CD14-positive monocyte (primary cell): ENCODE measurements at places on chromosomes 7 and 10.
A peak's percentile ranks its signal among the peaks of the same experiment; 100 is the strongest.

DNA sequence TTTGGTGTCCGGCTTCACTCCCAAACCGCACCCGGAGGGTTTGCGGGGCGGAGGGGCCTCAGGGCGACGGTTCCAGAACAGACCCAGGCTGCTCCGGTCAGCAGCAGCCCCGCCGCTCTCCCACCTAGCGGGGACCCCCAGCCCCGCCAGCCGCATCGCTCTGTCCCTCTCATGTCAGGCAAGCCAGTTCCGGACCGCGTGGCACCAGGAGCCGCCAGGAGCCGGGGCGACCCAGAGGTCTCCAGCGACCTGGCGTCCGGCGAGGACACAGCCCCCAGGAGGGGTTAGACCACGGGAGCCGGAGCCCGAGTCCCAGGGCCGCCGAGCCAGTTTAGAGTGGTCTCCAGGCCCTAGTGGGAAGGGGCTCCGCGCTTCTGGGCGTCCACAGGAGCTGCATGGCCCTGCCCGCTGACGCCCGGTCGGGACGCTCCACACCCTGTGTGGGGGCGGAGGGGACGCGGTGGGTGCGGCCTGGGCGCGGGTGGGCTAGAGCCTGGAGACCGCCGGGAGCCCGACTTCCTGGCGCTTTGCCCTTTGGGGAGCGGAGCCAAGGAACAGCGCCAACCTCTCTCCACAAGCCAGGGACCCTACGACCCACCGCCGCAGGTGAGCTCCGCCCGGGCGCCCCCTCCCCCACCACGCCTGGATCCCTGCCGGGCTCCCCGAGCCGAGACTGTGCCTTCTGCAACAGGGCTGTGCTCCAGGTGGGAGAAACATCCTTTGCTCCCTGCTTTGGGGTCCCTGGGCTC, 43.4 kb downstream of the ZNF117 start:
- H3K4me3 ChIP-seq, result no peak overlapping the region
- H3K4me1 ChIP-seq, result no peaks in the 10 kb centered on the region
- no peaks in the 10 kb centered on the region for H3K36me3 ChIP-seq

DNA sequence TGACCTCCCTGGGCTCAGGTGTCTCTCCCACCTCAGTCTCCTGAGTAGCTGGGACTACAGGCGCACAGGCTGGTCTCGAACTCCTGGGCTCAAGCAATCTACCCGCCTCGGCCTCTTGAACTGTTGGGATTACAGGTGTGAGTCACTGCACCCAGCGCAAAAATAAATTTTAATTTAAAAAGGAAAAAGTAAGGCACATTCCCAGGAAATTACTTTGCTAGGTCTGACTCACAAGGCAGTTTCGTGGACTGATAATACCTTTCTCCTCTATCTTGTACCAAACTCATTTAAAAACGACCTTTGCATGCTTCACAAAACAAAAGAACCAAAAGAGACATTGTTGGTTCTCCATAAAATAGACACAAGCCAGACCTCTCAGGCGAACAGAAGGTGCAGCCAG, 29.7 kb downstream of the PARP12 start:
- H3K36me3 ChIP-seq, result peaks cover 74% of the 10 kb centered on the region
- H3K4me1 ChIP-seq, result peaks cover 24% of the 10 kb centered on the region
- H3K27ac ChIP-seq, result no peak overlapping the region
- no peaks in the 10 kb centered on the region for H3K27me3 ChIP-seq
- H3K4me3 ChIP-seq, result no peak overlapping the region
- no peak for DNase-seq

DNA sequence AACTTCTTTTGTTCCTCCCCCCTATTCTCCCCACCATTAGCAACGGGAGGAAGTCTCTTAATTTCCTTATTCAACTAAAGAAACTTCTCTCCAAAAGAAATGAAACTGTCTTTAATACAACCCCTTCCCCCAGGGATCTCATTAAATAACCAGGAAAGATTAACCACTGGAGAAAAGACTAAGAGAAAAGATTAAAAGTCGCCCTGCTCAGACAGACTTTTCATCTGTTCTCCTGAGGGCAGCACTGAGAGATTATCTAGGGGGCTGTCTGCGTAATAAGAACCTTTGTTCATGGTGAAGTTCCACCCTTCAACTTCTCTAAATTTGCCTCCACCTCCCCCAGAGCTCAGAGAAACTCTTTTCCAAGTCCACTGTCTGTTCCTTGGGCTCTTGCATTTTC, 105.5 kb downstream of the HGF start:
- H3K27ac ChIP-seq, result no peak overlapping the region
- no peaks in the 10 kb centered on the region for H3K27me3 ChIP-seq
- no peak for DNase-seq
- no peak overlapping the region for H3K4me3 ChIP-seq

DNA sequence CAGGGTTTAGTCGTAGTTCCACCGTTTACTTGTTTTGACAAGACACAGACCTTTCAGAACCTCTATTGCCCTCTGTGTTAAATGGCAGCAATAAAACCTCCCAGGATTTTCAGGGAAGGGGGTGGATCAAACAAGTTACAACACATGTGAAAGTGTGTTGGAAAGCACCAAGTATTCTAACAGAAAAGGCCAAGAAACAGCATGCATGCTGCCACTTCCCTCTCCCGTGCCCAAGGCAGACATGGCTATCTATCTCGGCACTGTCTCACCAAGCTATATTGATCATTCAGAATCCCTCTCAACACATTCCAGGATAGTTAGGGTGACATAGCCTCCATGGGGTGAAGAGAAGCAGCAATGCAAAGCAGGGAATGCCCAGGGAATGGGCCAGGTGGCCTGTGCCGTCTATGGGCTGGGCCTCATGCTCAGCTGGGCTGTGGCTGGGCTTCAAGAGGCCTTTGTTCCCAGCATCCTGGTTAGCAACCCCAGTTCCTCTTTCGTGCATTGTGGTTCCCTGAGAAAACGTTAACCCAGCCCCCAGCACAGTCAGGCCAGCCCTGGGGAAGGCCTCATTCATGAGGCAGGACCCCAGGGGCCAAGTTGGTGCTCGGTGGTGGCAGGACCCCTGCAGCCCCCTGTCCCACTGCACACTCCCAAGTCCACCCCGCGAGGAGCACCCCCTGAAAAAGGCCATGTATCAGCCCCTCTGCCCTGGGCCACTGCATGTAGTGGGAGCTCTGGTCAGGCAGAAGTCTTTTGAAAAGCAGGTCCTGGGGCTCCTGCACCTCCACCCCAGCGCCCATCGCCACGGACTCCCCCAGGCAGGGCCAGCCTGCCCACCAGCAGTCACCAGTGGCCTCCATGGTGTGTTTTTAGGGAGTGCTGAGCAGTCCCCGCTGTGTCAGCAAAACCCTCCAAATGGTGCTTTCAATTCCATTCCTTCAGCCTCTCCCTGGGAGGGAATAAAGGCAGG, 25.5 kb downstream of the VSIR start:
- peaks cover 97% of the 10 kb centered on the region for H3K4me1 ChIP-seq
- peak overlapping the region; percentile 83 for H3K27ac ChIP-seq
- H3K27me3 ChIP-seq, result no peaks in the 10 kb centered on the region
- H3K36me3 ChIP-seq, result peaks cover 40% of the 10 kb centered on the region

- H3K4me3 ChIP-seq, result no peak overlapping the region
- no peaks in the 10 kb centered on the region for H3K27me3 ChIP-seq
- H3K4me1 ChIP-seq, result peaks cover 7% of the 10 kb centered on the region
- H3K36me3 ChIP-seq, result peaks cover 9% of the 10 kb centered on the region
- H3K27ac ChIP-seq, result no peak overlapping the region
- no peak for DNase-seq
These were observed 99.5 kb downstream of the SFMBT2 start for GRCh38 chr10:7311218-7311849.

DNA sequence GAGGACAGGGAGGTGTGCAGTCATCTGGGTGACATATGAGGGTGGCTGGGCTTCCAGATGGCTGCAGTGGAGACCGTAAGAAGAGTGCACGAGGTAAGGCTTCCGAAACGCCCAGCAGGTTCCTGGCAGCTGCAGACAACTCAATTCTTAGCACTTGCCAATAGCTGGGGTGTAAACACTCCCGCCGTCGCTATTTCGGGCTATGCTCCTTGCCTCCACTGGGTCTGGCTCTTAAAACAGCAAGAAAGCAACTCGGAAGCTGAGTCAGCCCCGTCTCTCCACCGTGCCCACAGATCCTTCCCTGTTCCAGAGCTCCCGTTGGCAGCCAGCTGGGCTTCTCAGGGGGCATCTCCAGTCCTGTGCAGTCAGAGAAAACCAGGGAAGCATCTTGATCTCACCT, 6.1 kb upstream of the PDGFA start:
- H3K27me3 ChIP-seq, result peaks cover 19% of the 10 kb centered on the region
- no peaks in the 10 kb centered on the region for H3K36me3 ChIP-seq
- no peak for DNase-seq
- peaks cover 6% of the 10 kb centered on the region for H3K4me1 ChIP-seq
- H3K4me3 ChIP-seq, result no peak overlapping the region
- H3K27ac ChIP-seq, result no peak overlapping the region

GRCh38 chr7:149285603-149286002, 23.6 kb downstream of the ZNF783 start:
- peaks cover 8% of the 10 kb centered on the region for H3K36me3 ChIP-seq
- peaks cover 14% of the 10 kb centered on the region for H3K4me1 ChIP-seq
- peak; percentile 6 for DNase-seq
- H3K4me3 ChIP-seq, result peak overlapping the region; percentile 41
- H3K27me3 ChIP-seq, result peaks cover 9% of the 10 kb centered on the region

GRCh38 chr7:135175931-135176330, 5.4 kb upstream of the CYREN start:
- no peaks in the 10 kb centered on the region for H3K27me3 ChIP-seq
- H3K4me3 ChIP-seq, result no peak overlapping the region
- peaks cover 10% of the 10 kb centered on the region for H3K4me1 ChIP-seq

DNA sequence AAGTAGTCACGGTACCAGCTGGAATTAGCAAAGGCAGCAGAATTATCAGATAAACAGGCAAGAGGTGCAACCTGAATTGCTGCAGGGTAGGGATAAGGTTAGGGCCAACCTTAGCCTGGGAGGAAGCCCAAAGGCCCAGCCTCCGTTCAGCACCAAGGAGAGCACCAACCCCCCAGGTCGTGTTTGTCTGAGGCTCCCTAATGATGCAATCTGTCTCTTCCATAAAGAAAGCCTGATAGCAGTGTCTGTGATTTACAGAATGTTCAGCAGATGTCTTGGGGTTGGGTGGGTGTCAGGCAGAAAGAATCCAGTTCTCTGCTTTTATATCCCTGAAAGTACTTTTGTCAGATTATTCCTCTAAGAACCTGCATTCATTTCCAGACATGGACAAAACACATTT, 328.4 kb upstream of the AOAH start:
- H3K27me3 ChIP-seq, result no peaks in the 10 kb centered on the region
- no peak overlapping the region for H3K4me3 ChIP-seq
- no peaks in the 10 kb centered on the region for H3K4me1 ChIP-seq
- no peak overlapping the region for H3K27ac ChIP-seq
- DNase-seq, result no peak

- no peak for DNase-seq
- H3K27me3 ChIP-seq, result no peaks in the 10 kb centered on the region
- H3K36me3 ChIP-seq, result peaks cover 13% of the 10 kb centered on the region
- H3K4me3 ChIP-seq, result no peak overlapping the region
- no peaks in the 10 kb centered on the region for H3K4me1 ChIP-seq
These were observed 62.0 kb upstream of the RHEB start for GRCh38 chr7:151581741-151582140.

- no peaks in the 10 kb centered on the region for H3K4me1 ChIP-seq
- peak overlapping the region; percentile 81 for H3K27ac ChIP-seq
- peak overlapping the region; percentile 34 for H3K4me3 ChIP-seq
- DNase-seq, result peak; percentile 3
- H3K36me3 ChIP-seq, result peaks cover 11% of the 10 kb centered on the region
These were observed 194.8 kb downstream of the MAD1L1 start for GRCh38 chr7:2037808-2038522.

- no peak overlapping the region for H3K4me3 ChIP-seq
- H3K4me1 ChIP-seq, result peaks cover 17% of the 10 kb centered on the region
- peaks cover 87% of the 10 kb centered on the region for H3K36me3 ChIP-seq
- no peaks in the 10 kb centered on the region for H3K27me3 ChIP-seq
These were observed 231.6 kb downstream of the CELF2 start for GRCh38 chr10:11249152-11249807.

GRCh38 chr10:17787087-17787961, 21.8 kb upstream of the MRC1 start:
- no peaks in the 10 kb centered on the region for H3K36me3 ChIP-seq
- DNase-seq, result no peak
- H3K4me1 ChIP-seq, result peaks cover 47% of the 10 kb centered on the region
- H3K27ac ChIP-seq, result no peak overlapping the region

- H3K27me3 ChIP-seq, result no peaks in the 10 kb centered on the region
- H3K27ac ChIP-seq, result no peak overlapping the region
- peaks cover 74% of the 10 kb centered on the region for H3K4me1 ChIP-seq
- H3K4me3 ChIP-seq, result no peak overlapping the region
These were observed 25.2 kb downstream of the DNAJB12 start for GRCh38 chr10:72329290-72330068.

GRCh38 chr7:112157072-112157471, 49.1 kb downstream of the DOCK4 start:
- H3K27ac ChIP-seq, result no peak overlapping the region
- DNase-seq, result no peak
- H3K27me3 ChIP-seq, result no peaks in the 10 kb centered on the region

DNA sequence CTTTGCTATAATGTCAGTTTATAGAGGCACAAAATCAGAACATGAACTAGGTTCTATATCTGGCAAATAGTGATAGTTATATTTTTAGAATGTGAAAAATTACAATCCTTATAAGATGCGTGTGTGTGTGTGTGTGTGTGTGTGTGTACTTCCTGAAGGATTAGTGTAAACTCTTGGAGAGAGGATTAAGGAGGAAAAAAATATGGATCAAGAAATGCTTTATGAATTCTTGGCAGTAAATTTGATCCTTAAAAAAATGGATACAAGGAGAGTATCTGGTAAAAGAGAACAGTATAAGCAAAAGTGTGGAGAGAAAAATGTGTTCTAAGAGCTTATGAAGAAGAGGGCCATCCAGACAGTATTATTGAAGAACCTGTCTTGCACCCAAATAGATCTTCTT, 484.3 kb downstream of the ADRA2A start:
- DNase-seq, result no peak
- H3K4me1 ChIP-seq, result no peaks in the 10 kb centered on the region
- H3K36me3 ChIP-seq, result no peaks in the 10 kb centered on the region
- no peak overlapping the region for H3K4me3 ChIP-seq
- H3K27ac ChIP-seq, result no peak overlapping the region

GRCh38 chr10:132063432-132063831, 2.3 kb upstream of the JAKMIP3 start:
- no peak overlapping the region for H3K4me3 ChIP-seq
- H3K27ac ChIP-seq, result no peak overlapping the region
- no peaks in the 10 kb centered on the region for H3K36me3 ChIP-seq
- DNase-seq, result no peak

GRCh38 chr10:50501478-50501877, 122.3 kb downstream of the SGMS1 start:
- no peaks in the 10 kb centered on the region for H3K27me3 ChIP-seq
- no peak overlapping the region for H3K27ac ChIP-seq
- H3K4me3 ChIP-seq, result no peak overlapping the region
- no peaks in the 10 kb centered on the region for H3K36me3 ChIP-seq

DNA sequence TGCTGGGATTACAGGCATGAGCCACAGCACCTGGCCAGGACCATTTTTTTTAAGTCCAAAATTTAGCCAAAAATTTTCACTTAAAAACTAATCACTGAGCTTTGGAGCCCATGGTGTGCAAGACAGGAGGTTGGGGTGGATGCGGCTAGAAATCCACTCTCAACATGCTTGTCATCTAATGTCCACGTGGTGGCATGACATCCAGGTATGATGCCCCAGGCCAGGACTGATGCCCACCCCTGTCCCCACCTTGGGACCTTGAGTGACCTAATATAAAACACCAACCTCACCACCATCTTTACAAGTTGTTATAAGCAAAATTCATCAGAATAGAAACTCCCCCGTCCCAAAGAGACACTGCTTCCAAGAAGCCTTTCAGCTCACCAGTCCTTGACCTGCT, 20.4 kb upstream of the IMPDH1 start:
- H3K27ac ChIP-seq, result no peak overlapping the region
- no peak for DNase-seq

- H3K36me3 ChIP-seq, result no peaks in the 10 kb centered on the region
- H3K27me3 ChIP-seq, result no peaks in the 10 kb centered on the region
- DNase-seq, result no peak
- H3K4me3 ChIP-seq, result no peak overlapping the region
- no peak overlapping the region for H3K27ac ChIP-seq
- no peaks in the 10 kb centered on the region for H3K4me1 ChIP-seq
These were observed 174.4 kb upstream of the PLXNA4 start for GRCh38 chr7:132750530-132751217.
